ENCODE measurements at places on chromosomes 13 and 19. TPM values are rescaled to one million over a fixed set of nuclear protein-coding genes. Genes with fewer than 3 reads are reported as not detected.

- DNase-seq, result no peak
These were observed 36.5 kb upstream of the MRI1 start for GRCh38 chr19:13727798-13728197.

DNA sequence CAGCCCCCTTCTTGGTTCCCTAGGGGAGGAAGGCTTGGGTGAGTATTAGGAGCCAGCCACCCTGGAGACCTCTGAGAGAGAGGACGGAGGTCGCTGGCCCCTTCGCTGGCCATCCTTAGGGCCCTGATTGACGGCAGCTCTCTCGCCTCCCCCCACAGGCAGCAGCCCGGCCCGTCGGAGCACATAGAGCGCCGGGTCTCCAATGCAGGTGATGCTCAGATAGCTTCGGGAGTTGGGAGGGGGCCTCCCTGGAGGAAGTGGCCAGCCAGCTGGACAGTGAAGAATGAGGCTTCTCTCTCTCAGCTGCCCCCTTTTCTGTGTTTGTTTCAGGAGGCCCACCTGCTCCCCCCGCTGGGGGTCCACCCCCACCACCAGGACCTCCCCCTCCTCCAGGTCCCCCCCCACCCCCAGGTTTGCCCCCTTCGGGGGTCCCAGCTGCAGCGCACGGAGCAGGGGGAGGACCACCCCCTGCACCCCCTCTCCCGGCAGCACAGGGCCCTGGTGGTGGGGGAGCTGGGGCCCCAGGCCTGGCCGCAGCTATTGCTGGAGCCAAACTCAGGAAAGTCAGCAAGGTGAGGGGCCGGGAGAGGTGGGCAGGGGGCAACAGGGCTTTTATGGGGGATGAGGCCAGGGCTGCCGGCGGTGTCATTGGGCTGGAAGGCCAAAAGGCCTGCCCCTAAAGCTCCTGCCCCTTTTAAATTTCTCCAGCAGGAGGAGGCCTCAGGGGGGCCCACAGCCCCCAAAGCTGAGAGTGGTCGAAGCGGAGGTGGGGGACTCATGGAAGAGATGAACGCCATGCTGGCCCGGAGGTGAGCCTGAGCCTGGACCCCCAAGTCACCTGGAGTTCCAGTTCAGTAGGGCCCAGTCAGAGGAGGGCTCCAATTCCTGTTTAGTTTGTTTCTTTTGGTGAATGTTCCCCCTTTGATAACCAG lies 15.0 kb downstream of the VASP start:
- DNase-seq, result no peak

- DNase-seq, result no peak
These were observed 43.2 kb upstream of the ALOX5AP start for GRCh38 chr13:30692113-30692512.

DNA sequence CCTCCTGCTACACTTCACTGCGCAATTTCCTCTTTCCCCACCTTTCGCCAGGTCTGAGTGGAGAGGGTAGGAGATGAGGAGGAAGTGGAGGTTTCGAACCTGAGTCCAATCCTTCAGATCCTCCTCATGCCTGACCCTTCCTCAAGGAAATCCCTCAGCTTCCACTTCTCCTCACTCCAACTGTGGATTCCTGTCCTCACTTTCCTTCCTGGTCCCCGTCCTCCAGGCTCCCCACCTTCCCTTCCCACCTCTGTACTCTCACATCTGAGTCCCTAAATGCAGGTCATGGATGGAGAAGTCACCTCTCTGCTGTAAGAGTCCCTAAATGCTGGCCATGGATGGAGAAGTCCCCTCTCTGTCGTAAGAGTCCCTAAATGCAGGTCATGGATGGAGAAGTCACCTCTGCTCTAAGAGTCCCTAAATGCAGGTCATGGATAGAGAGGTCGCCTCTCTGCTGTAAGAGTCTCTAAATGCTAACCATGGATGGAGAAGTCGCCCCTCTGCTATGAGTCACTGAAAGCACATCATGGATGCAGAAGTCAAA lies 3.1 kb downstream of the TMEM86B start:
- DNase-seq, result no peak

DNA sequence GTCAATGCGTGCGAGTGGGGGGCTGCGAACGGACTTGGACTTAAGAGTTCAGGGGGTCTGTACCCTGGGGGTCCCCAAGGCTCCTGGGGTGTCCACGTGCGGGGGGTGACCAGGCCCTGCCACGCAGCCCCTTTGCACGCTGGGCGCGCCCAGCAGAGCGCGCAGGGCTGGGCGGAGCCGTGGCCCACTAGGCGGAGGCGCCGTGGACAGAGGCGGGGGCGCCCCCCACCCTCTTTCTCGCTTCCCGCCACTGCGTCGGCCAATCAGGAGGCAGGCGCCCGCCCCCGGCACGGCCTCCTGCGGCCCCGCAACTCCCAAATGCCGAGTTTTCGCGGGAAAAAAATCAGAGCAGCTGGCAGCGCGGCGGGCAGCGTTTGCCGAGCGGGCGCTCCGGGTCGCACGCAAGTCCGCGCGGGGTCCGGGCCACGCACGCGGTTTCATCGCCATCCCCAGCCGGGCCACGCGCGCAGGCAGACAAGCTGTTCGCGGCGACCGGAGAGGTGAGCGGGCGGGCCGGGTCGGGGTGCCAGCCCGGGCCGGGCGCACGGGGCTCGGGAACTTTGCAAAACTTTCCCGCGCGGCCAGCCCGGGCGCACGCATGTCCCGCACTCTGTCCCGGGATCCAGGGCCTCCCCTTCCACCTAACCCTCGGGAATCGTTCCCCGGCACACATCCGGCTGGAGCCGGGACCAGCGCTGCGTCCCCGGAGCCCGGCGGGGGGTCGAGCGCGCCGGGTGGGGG lies at the start of gene UHRF1:
UHRF1 (plus strand) TSS at position 346 of the 741 bp plus-strand sequence. CDS start 1,385 bp downstream, outside the sequence.
- no peak for DNase-seq

DNA sequence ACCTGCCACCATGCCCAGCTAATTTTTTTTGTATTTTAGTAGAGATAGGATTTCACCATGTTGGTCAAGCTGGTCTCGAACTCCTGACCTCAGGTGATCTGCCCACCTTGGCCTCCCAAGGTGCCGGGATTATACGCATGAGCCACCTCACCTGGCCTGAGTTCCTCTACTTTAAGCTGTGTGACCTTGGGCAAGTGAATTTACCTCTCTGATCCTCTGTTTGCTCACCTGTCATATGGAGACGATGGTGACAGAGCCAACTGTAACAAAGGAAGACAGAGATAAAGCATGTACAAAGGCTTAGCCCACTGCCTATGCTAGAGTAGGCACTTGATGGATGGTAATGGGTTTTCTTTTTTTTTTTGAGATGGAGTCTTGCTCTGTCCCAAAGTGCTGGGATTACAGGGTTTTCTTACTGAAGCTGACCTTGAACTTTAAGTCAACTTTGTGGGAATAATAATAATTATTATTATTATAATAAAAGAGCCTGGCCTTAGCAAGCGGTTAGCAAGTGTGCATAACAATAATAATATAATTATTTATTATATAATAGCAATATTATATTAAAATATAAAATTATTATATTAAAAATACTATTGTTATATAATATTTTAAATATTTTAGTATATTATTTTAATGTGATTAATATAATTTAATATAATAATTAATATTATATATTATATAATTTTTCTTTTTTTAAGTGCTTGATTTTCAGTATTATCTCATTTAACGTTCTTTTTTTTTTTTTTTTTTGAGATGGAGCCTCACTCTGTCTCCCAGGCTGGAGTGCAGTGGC lies 1.3 kb upstream of the ACER1 start:
- no peak for DNase-seq

GRCh38 chr13:36453516-36453915 lies 21.2 kb downstream of the CCNA1 start:
- no peak for DNase-seq

DNA sequence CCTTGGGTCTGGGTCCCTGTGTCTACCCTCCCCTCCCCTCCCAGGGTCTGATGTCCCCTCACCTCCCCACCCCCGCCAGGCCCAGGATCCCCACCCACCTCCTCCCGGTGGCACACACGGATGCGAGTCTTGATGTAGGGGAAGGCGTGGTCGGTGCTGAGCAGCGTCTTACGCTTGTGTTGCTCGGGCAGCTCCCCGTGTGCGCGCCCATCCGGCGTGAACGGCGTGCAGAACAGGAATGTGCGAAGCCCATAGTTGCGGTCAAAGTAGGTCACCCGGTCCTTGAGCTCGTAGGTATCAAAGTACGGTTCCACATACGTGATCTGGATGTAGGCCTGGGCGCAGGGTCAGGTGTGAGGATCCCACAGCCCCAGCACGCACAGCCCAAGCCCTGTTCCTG lies 4.4 kb upstream of the KANK2 start:
- DNase-seq, result no peak

GRCh38 chr13:88919970-88920628 lies 1248.9 kb downstream of the SLITRK5 start:
- DNase-seq, result no peak

GRCh38 chr13:32624441-32624840 lies 38.2 kb downstream of the PDS5B start:
- DNase-seq, result no peak

DNA sequence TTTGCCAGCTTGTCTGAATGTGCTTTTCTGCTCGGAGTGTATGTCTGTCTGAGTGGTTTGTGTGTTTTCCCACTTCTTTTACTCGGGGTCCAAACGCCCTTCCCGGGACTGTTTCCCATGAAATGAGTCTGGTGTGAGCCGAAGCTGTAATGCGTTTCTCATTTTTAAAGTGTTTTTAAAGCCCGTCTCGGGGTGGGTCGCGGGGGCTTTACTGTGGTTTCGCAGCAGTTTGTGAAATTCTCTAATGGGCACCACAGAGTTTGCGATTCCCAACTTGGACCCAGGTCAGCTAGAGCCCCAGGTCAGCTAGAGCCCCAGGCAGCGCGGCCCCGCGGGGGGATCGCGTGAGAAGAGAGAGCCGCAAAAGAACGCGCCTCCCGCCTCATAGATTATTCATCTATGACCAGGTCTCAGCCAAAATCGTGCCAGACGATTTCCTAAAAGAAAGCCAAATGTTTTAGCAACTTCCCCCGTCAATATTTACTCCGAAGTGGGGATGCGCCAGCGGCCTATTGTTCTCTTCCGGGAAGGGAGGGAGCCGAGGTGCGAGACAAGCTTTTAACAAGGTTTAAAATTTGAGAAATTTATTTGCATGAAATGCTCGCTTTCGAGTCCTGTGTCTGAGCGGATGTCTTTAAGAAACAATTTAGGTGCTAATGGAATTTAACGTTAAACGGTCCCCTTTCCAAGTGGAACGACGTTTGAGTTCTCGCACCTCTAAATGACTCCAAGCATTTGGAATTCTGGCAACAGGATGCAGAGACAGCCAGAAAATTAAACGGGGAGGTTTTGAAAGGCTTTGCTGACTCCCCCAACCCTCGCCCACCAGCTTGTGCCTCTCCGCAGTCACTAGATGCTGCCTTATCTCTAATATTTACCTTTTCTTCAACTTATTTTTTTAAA lies 2.2 kb downstream of the ZIC2 start:
- DNase-seq, result no peak

GRCh38 chr13:18948012-18948663 lies 233.5 kb downstream of the TUBA3C start:
- DNase-seq, result no peak

DNA sequence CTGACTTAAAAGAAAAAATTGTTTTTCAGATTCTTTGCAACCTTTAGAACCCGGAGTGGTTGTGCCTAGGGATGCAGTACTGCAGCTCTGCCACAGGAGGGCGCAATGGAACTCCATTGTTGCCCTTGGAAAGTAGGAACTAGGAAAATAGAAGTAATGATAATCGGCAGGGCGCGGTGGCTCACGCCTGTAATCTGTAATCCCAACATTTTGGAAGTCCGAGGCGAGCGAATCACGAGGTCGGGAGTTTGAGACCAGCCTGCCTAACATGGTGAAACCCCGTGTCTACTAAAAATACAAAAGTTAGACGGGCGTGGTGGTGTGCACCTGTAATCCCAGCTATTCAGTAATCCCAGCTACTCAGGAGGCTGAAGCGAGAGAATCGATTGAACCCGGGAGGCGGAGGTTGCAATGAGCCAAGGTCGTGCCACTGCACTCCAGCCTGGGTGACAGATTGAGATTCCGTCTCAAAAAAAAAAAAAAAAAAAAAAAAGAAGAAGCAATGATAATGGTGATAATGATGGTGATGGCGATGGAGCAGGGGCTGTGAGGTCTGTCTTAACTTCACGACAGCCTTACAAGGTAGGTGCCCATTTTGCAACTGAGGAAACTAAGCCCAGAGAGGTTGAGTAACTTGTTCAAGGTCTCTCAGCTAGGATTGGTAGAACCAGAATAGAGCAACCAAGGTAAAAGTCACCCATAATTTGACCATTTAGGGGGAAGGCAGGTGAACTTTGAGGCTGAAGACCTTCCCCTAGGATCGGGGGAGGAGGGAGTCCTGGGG lies 5.5 kb upstream of the ADAMTS10 start:
- DNase-seq, result peak; percentile 42

GRCh38 chr13:27293076-27293691 lies 22.6 kb downstream of the RASL11A start:
- DNase-seq, result no peak

DNA sequence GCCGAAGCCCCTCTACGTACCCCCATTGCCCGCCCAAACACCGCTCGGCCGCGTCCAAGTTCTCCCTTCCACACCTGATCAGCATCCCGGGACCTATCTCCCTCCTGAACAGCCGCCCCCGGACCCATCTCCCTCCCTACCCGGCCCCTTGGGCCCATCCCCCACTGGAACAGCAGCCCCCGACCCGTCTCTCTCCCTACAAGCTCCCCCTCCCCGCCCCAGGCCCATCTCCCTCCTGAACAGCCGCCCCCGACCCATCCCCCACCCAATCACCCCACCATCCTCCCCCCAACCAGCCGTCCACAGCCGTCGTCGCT lies 610 bp downstream of the ZSCAN1 start:
- DNase-seq, result no peak

GRCh38 chr13:52779103-52779502 lies 39.5 kb upstream of the CNMD start:
- DNase-seq, result no peak

- DNase-seq, result no peak
These were observed 1495.1 kb downstream of the UQCRFS1 start for GRCh38 chr19:27717825-27718224.

DNA sequence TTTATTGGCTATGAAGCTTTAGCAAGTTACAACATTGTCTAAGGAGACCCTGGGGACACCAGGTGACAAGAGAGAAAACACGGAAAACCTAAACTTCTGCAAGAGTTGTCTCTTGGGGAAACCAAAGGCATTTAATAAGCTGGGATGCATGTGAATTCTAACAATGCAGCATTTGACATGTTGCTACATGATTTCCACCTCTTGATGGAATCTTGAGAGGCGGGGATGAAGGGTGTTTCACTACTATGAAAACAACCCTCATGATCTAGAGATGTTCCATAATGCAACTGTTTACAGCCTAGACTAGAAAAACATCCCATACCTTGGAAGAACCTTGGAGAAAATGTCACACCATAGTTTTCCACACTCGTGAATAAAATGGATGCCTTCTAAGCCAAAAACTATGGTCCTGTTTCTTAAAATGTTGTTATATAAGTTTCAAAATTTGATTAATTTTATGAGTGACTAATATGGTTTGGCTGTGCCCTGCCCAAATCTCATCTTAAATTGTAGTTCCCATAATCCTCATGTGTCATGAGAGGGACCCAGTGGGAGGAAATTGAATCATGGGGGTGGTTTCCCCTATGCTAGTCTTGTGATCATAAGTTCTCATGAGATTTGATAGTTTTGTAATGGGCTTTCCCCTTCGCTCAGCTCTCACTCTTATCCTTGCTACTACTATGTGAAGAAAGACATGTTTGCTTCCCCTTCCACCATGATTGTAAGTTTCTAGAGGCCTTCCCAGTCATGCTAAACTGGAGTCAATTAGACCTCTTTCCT lies 164.6 kb downstream of the TNFSF13B start:
- DNase-seq, result no peak

LILRA1 gene
- total RNA-seq, result 1.9 TPM

NUP58 gene
- total RNA-seq, result 34.0 TPM

MYH14 gene
- 91.0 TPM for total RNA-seq

IGFL3 gene
- total RNA-seq, result not detected

TNFRSF19 gene
- 6.4 TPM for total RNA-seq

RFPL4A gene
- 1.1 TPM for total RNA-seq

ZNF880 gene
- total RNA-seq, result 18.6 TPM

KLK1 gene
- 1.5 TPM for total RNA-seq

ADPRHL1 gene
- total RNA-seq, result 4.7 TPM

ZNF480 gene
- 15.5 TPM for total RNA-seq

Measured in mucosa of gallbladder (tissue), 1 donor.